ENCODE measurements at places on chromosomes 3 and 15.

- DNase-seq = no peak
Measured at GRCh38 chr3:175743733-175744400, 884.7 kb downstream of the NAALADL2 start.

- DNase-seq = no peak
Measured at GRCh38 chr15:42804739-42805138, 67.8 kb upstream of the CDAN1 start.

GRCh38 chr3:106025151-106025722 lies 156.4 kb upstream of the CBLB start:
- DNase-seq = no peak

DNA sequence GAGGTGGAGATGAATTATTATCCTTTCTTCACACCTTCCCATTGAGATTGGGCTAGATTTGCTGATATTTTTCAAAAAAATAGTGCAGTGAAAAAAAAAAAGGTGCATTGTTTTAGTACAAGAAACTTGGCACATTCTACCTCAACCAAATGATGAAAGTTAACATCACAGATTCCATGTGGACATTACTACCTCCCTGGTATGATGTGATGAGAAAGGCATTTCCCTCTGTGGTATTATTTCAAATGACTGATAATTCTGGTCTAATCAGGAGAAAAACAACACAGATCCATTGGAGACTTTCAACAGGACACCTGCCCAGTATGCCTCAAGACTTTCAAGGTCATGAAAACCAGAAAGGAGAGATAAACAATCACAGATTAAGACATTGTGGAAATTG lies 313.4 kb downstream of the BCHE start:
- DNase-seq = no peak

DNA sequence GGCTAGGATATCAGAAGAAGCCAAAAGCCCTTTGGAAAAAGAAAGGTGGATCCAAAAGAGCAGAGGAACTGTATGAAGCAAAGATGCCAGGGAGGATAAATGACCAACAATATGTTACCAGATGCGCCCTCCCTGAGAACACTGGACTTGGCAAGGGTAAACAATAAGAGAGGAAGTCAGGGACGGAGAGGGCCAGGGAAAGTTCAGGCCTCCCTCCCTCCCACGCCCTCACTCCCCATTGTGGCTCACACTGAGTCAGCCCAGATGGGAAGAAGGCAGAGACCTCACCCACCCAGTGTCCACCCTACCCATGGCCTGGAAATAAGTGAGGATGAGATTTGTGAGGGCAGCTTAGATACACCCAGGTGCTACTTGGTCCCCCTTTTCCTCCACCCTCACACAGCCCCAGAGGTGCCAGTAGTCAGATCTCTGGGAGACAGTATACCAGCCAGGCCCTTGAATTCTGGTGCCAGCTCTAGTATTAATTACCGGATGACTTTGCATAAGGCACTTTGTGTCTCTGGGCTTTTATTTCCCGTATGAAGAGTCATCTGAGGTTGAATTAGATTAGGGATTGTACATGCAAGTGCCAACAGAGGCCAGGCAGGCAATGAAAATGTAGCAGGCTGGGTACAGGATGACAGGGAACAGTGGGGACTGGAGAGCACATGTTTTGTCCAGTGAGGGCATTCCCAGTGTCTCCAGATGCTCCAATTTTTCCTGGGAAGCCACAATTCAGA lies 35.1 kb upstream of the FRMD4B start:
- DNase-seq = peak; percentile 16

DNA sequence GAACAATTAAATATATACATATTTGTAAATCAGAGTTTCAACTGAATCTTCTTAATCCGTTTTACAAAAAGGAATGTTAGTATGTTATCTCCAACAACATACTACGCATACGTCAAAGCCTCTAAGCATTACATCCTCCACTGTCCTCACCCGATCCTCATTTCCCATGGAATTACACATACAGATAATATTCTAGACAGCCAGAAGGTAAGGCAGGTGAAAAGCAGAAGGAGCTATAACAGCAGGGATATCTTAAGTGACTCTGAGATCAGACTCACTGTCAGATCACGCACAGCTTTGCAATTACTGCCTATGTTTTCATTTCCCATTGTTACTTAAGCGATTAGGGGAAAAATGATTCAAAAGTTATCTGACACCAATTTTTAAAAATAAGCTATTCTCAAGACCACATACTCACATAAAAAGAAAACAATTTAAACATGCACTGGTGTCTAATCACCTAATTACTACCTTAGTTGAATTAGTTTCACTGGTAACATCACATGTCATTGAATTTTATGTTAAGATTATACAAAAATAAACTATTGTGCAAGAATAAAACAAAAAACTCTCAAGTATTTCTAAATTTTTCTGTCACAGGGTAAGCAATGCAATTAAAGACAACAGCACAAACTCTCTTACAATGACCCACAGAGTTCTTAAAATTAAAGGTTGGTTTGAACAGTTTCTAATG lies 92.8 kb downstream of the TBL1XR1 start:
- no peak for DNase-seq

DNA sequence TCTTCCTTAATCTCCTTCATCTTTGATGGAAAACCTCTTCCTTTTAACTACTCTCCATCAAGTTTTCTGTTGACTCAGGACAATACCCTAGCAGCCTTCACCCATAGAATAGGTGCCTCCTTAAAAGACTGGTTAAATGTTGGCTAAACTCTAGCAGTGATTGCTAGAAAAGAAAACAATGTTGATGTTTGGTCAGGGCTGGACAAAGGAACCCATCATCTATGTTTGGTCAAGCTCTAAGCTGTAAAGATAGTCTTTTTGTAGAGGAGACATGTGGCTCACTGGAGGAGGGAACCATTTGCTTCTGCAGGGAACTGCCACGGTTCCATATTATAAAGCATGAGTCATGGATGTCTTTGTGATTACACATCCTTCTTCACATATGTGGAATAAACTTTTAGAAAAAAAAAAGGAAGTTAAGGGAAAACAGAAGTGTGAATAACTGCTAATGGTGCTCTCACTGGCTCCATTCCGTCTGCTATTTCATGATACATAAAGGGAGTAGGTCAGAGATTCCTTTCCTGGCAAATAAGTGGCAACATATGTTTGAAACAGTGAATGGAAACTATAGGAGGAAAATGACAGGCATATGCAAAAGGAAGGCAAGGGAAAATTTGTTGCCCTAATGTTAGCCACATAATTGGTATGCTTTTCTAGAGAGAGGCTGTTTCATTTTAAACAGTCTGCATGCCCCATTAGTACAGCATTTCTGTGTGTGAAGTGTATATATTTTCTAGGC lies 78.2 kb downstream of the CMSS1 start:
- DNase-seq = no peak

DNA sequence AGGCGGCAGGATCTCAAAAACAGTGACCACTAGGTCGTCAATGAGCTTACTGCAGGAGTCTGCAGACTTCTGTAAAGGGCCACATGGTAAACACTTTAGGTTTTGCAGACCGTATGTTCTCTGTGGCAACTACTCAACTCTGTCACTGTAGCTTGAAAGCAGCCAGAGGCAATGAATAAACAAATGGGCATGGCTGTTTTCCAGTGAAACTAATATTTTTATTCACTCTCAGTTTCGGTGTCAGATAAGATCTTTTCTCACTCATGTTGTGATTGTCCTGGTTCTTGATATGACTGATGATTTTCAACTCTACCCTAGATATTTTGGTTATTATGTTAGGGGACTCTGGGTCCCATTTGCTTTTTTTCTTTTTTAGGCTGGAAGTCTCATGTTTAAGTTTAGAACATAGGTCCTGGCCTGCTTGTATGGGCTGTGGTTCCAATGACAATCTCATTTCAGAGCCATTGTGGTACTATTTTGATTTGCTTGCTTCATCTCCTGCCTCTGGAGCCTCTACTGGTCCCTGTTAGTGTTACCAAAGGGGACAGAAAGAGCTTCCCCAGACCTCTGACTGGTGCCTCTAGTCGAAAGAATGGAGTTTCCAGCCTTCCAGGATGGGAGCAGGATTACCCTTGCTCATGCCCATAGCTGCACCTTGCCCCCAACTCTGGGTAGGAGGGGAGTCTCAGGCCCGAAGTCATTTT lies 222.0 kb downstream of the STT3B start:
- no peak for DNase-seq
